Urinary bladder (tissue), 4 donors: ENCODE measurements at places on chromosomes 16 and 17. TPM values are rescaled to one million over a fixed set of nuclear protein-coding genes. Genes with fewer than 3 reads are reported as not detected.

DNA sequence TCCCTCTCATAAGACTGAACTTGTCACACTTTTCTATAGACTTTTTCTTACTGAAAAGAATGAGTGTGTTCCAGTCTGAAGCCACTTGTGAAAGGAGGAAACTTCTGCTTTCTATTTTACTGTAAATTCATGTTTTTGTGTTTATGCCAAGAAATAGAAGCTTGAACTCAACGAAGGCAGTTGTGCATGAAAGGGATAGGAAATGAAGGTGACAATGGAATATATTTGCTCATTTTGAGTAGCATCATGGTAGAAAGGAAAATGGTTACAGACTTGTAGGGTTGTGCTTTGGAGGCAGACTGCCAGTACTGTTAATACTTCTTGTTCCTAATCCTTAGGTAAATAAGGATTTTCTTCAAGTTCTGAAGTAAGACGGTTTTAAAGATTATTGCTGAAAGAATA is 8.1 kb downstream of the CLTC start:
- DNase-seq, result no peak

GRCh38 chr16:680967-681745 is 946 bp downstream of the STUB1 start:
- DNase-seq, result no peak

DNA sequence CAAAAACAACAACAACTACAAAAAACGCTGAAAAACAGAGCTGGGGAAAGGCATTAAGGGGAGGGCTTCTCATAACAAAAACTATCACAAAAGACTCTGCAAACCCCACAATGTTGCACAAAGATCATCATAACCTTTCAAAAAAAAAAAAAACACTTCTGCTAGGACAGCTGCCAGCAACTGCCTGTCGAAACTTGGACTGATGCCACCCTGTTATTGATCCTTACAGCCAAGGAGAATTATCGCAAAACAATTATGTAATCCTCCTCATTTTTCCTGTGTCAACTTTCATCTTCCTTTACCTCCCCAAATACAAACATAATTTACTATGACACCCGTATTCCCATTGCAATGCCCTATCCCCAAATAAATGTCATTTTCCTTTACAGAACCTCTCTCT is 9.3 kb downstream of the CCDC40 start:
- no peak for DNase-seq

DNA sequence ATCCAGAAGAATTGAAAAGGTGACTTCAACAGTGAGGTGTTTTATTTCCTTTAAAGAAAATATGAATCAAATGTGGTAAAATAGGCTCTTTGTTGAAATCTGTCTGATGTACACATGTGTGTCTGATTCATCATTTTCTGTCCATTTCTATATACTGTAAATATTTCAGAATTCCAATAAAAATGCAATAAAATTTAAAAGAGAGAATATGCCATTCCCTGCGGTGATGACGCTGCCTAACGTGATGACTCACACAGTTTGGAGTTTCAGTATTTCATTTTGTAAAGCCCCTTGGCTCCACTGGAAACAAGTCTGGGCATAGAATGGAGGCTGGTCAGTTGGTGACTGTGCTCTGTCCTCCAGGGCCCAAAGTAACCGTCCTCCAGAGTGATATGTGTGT is 482.5 kb upstream of the CDH5 start:
- DNase-seq, result no peak

- DNase-seq, result no peak
These were observed 62.4 kb upstream of the NLK start for GRCh38 chr17:27980043-27980442.

DNA sequence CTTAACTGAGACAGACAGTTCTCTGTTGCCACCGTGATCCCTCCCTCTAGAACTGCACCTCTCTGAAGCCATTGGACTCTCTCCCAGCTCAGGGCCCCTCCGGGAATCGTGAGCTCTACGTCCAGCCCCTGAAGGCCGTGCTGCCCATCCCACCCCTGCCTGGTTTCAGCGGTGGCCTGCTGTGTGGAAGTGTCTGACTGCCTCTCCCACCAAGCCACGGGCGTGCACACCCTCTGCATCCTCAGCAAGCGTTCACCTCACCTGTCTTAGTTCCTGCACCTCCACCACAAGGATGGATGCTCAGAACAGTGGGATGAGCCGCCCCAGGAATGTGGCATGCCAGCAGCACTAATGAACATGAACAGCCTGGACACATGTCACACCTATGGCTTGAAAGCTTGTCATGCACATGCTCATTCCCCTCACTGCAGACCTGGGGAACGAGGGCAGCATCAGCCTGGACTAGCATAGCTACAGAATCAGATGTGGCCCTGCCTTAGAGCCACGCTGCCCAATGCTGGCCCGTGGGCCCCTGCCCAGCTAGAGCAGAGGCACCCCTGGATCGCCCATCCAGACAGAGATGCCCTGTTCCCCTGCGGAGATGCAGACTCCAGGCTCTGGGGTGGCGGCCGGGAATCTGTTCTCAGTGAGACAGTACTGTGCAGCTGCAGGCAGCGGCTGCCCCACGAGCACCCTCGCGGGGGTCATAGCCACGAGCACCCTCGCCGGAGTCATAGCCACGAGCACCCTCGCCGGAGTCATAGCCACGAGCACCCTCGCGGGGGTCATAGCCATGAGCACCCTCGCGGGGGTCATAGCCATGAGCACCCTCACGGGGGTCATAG is 73.7 kb upstream of the CHMP6 start:
- no peak for DNase-seq

- no peak for DNase-seq
These were observed 3.9 kb upstream of the TMEM235 start for GRCh38 chr17:78227455-78227916.

DNA sequence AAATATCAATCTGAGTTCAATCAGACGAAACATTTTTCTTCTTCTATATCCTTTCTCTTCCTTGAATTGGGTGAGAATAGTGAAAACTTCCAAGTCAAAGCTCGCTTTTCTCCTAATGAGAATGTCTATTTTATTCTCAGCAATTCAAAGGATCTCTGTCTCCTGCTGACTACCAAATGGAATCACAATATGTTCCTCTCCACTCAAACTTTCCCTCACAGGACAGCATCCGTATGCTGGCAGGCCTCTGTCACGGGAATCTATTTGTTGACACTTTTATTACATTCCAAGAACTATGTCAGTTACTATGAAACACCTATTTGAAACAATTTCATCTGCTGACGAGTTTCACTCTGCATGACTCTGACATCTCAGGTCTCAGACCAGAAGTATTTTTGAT is 1196.6 kb downstream of the CDH11 start:
- DNase-seq, result no peak

GRCh38 chr16:3698941-3699340 is 18.4 kb downstream of the TRAP1 start:
- no peak for DNase-seq

DNA sequence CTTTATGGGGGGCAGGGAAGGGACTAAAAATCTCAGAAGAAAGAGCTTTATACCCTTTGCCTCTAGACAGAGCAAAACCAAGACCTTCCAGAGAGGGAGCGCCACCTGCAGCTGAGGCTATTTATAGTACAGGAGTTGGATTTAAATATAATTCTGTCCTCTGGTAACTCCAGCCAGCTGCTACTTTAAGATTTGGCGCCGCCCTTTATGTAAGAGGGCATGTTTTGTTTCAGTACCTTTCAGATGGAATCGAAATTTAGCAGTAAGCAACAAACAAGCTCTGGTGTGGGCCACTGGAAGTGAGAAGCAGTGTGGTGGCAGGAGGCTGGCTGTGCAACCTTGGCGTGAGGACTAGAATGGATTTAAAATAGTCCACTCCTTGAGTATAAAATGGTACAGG is 5.2 kb upstream of the GUCY2D start:
- DNase-seq, result no peak

- no peak for DNase-seq
These were observed 195.7 kb upstream of the TOX3 start for GRCh38 chr16:52742608-52743170.

GRCh38 chr17:66420961-66421371 is 118.6 kb downstream of the PRKCA start:
- DNase-seq, result no peak

GRCh38 chr16:52364500-52364899 is 182.4 kb downstream of the TOX3 start:
- DNase-seq, result no peak

DNA sequence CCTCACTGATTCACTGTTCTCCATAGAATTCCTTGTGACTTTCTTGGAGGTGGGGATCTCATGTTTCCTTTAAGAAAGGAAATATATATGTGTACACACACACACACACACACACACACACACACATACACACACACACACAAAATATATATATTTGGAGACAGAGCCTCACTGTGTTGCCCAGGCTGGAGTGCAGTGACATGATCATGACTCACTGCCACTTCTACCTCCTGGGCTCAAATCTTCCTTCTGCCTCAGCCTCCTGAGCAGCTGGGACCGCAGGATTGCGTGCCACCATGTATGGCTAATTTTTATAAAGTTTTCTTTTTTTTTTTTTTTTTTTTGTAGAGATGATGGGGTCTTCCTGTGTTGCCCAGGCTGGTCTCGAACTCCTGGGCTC is 45.9 kb downstream of the CDH13 start:
- DNase-seq, result no peak

DNA sequence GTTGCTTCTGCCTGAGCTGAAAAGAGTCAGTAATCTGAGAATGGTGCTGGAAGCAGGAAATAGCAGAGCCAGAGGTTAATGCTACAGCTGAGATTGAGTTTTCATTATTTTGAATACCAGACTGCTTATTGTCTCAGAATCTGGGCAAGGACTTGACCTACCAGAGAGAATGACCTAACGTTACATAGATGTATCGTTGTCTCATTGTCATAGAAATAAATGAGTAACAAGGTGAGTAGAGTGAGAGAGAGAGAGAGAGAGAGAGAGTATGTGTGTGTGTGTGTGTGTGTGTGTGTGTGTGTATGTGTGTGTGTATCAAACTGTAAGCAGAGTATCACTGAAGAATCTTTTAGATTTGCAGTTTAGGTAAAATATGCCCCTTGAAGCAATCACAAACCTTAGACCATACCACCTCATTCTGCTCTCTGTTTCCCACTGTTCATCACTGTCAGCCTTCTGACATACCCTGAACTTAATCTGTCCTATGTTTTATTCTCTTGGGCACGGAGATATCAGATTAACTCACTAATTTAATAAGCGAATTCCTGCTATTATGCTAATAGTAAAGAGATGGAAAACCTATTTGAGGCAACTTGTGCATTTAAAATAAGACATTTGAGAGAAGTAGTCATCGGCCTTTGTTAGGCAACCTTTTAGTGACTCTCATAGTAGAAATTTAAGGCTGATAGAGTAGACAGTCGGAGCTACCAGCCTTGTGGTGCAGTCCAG is 87.8 kb downstream of the CYB561 start:
- DNase-seq, result no peak

GRCh38 chr16:9151074-9151473 is 59.6 kb downstream of the HAPSTR1 start:
- DNase-seq, result no peak

Gene ARHGAP44
- polyA plus RNA-seq, result 5.2 TPM

Gene SOST
- not detected for polyA plus RNA-seq

Gene HEXD
- 40.5 TPM for polyA plus RNA-seq

Gene KRTAP4-4
- polyA plus RNA-seq, result not detected

Gene SPNS2
- 28.2 TPM for polyA plus RNA-seq

Gene LRRC37B
- 9.4 TPM for polyA plus RNA-seq

Gene RNF167
- 119 TPM for polyA plus RNA-seq
